Effector memory CD8-positive, alpha-beta T cell (primary cell): ENCODE measurements at places on chromosomes 1 and 21.
A peak's percentile ranks its signal among the peaks of the same experiment; 100 is the strongest.

DNA sequence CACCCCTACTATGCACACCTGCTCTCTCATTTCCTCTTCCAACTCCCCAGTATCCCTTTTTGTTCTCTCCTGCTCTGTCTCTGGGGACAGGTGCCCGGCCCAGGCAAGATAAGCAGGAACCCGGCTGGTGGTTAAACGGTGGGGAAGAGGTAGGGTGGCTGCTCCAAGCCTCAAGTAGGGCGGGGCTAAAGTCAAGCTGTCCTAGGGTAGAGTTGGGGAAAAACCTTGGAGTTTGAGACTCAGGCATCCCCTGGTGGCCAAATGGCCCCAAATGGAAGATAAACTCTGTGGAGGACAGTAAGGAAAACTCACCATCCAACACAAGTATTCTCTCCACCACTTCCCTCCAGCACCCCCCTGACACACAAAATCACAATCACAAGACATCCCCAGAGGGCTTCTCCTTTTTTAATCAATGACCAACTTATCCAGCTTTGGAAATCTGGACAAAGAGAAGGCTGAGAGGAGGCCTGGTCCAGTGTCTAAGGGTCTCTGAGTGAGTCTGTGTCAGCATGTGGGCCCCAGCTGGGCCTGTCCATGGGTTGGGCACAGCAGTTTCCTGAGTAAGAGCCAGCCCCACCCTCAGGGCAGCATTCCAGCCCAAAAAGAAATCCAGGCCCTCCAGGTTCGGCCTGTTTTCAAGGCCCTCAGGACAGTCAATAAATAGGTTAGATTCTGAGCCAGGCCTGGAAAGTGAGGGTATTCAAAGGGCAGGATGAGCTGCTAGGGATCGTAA, 9.8 kb downstream of the POMGNT1 start:
- no peak for DNase-seq

- DNase-seq = no peak
Measured at GRCh38 chr1:117843791-117844190, 85.6 kb downstream of the GDAP2 start.

DNA sequence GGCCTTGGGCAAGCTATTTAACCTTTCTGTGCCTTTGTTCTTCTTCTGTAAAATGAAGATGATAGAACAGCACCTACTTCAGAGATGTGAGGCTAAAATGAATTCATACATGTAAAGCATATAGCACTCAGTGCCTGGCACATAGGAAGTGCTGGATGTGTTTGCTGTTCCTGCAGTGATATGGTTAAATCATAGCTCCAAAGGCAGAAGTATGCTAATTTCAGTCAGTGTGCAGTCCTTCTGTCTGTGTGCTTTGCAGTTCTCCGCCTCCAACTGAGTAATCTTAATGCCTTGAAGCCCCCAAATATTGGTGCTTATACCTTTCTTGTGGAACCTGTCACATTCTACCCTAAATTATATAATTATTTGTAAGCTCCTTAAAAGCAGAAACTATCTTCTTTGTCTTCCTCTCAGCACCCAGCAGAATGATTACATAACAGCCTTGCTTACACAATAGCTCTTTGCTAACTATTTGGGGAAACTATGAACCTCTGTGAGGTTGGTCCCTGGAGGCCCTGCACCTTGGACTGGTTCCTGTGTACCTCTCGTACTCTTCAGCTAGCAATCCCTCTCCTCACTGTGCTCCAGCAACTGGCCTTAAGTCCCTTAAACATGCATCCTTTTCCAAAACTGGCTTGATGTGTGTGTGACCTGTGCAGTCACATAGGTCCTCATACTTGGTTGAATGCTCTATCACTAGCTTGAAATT, 57.0 kb upstream of the CACYBP start:
- DNase-seq = no peak

DNA sequence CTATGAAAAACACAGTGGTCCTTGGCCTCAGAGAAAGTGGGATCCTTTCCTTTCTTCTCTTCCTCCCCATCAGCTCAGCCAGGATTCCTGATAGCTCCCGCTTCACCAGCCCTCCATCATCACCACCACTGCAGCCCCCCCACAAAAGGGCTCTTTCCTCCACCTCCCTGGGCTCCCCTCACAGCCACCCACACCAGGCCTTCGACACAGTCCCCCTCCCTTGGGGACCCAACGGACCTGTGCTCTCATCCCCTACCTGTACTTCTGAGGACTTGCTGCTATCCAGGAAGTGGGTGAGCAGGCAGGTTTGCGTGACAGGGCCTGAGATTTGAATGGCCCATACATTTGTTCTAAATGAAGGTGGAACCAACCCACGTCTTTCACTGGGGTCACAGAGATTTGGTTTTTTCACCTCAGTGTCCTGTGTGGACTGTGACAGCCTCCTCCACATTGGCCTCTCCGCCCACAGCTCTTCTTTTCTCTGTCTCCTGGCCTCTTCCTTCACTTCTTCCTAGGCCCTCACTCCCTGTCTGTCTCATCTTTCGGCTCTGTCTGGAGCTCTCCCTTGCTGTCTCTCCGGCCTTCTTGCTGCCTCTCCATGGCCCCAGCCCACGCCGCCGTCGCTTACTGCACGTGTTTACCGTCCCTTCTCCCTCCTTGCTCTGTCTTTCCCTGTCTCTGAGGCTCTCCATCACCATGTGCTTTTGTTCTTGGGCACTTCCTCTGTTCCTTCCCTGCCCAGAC, 238.6 kb downstream of the FOXD2 start:
- no peak for DNase-seq

DNA sequence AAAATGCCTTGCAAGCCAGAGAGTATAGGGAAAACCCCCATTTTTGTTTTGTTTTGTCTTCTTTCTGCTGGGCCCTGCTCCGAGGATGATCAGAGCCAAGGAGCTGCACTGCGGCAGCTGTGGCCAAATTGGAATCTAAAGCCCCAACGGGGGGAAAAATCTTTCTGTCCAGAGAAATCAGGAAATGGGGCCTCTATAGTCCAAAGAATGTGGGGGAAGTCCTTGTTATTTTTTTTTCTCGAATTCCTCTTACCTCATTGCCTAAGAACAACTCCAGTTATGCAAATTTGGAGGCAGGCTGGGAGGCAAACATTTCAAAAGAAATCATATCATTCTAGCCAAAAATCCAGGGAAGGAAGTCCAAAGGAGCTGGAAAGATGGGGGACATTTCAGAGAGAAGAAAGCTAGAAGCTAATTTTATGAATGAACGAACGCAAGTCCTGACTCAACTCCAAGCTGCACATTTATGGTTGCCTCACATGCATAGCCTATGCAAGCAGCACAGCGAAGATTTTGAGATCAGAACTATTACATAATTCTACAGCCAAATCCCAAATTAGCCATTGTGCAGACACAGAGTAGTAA, 263.2 kb downstream of the KCTD3 start:
- no peak for DNase-seq

GRCh38 chr1:172252321-172252720, 168.2 kb upstream of the C1orf105 start:
- DNase-seq = no peak

GRCh38 chr1:92944901-92945747, 16.1 kb downstream of the DIPK1A start:
- DNase-seq = no peak

GRCh38 chr1:23667411-23667810, 24.2 kb upstream of the RPL11 start:
- DNase-seq = no peak

- DNase-seq = peak; percentile 39
Measured at GRCh38 chr1:223683586-223684487, 18.3 kb upstream of the CAPN8 start.

GRCh38 chr1:161915051-161915503, 108.6 kb downstream of the OLFML2B start:
- no peak for DNase-seq

DNA sequence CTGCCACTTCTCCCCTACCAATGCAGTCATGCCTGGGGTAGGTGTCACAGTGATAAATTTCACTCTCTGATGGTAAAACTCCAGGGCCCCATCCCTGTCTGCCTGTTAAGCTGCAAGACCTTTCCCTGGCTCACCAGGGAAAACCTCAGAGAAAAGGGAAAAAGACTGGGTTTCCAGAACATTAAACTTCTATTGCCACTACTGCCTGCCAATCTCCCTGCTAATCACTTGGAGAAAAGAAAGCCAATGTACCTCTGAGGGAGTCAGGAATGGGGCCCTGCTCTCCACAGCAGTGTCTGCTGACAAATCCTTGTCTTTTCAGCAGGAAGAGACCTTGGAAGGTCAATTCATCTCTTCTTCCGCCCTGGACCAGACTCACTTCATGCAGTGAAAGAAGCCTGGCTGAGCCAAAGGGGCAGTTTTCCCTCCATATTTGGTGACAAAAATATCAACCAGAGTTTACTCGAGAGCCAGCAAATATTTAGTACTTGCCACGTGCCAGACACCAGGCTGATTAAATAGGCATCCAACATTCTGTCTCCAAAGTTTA, 49.1 kb upstream of the CTTNBP2NL start:
- no peak for DNase-seq

DNA sequence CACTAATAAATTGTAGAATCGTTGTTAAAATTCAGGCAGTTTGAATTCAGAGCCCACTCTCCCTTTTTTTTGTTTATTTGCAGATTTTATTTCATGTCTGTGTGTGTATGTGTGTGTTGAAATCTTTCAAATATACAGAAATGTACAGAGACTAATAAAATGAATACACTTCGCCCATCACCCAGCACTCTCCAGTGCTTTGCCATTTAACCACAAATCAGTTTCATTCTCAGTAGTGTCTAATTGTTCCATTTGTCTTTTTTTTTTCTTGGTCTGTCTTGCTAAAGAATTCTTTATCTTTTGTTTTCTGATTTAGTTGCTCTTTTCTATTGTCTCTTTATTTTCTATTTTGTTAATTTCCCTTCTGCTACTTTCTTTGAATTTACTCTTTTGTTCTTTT, 99.7 kb downstream of the HIVEP3 start:
- no peak for DNase-seq

DNA sequence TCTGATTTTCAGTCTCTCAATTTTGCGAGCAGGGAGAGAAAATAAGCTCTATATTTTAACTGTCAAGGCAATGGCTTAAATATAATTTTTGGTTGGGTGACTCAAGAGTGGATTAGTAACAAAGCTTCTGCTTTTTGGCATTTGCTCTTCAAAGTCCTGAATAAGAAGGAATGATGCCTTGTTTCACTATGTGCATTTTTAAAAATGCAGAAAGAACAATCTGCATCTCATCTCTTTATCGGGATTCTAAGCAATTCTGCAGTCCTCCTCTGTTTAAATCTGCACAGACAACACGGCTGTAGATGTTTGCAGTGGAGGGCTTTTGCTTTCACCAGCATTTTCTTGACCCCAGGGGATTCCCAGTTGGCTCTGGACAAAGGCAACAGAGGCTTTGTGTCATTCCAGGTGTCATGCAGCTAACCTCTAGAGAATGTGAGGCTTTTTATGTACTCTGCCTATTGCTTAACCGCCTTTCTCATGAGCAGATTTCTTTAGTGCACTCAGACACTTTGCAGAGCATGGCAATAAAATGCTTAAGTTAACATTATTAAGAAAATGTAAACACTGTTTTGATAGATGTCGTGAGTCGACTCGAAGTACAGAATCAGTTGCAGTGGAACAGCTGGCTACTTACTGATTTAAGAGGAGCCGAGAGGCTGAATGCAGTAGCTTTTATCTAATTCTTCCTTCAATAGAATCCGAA, 783.2 kb upstream of the NEGR1 start:
- DNase-seq = no peak

- DNase-seq = no peak
Measured at GRCh38 chr1:233081735-233082134, 131.3 kb downstream of the NTPCR start.

DNA sequence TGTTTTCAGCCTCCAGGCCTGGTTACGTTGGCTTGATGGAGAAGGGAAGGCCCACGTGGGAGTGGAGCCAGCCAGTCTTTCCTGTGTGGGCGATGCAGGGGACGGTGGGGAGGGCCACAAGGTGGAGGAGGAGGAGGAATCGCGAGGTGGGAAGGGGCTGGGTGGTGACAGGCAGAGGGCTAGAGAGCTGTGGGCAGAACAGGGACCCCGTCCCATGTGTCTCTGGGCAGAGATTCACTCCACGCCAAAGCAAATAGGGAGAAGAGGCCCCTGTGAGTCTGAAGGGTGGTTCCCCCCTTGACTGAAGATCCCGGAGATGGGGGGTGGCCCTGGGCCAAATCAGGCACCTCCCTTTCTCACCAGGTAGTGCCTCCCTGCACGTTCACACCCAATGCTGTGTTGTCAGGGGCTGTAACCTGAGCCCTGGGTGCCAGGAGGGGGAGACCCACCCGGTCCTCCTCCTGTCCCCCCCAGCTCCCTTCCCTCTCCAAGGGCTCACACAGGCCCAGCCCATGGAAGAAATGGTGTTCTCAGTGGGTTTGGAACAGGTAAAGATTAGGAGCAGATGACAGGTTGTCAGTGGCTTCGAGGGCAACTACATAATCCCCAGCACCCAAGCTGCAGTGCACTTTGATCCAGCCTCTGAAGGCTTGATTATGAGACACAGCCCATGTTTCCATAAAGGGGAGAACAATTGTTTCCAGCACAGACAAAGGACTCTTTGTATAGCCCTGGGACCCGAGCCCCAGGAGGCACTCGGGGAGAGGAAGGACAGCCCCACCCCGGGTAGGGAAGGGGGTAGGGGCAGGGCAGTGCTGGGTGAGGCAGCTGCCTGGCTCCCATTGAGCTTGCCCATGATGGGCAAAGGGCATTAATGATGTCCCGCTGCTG, 37.7 kb upstream of the GPR37L1 start:
- no peak for DNase-seq

GRCh38 chr1:119380304-119380703, 11.7 kb downstream of the HAO2 start:
- no peak for DNase-seq

DNA sequence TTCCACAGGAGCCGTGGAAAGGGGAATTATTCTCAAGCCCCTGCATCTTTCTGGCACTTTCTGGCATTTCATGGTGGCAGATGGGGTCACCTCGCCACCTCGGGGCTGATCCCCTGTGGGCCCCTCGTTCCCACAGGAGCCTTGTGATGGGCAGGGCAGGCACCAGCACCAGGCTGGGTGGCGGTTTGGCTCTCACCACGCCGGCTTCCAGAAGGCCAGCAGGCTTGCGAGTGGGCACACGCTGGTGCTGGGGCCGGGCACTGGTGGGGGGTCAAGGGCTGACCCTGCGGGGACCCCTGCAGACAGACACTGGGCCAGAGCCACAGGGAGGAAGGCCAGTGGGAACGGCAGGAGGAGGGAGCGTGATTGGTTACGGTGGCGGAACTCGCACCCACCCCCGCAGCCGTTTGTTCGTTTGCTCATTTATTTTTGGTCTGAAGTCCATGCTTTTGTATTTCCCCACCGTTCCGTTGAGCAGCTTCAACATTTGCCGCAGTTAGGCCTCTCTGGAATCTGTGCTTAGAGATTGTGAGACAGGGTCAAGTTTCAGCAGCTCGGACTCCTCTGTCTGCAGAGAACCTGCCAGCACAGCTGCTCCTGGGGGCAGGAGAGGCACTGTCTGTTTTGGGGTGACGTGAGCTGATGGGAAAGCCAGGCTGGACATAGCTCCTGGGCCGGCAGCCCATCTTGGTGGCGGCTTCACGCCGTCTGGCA, 5.3 kb downstream of the COL18A1 start:
- DNase-seq = no peak

DNA sequence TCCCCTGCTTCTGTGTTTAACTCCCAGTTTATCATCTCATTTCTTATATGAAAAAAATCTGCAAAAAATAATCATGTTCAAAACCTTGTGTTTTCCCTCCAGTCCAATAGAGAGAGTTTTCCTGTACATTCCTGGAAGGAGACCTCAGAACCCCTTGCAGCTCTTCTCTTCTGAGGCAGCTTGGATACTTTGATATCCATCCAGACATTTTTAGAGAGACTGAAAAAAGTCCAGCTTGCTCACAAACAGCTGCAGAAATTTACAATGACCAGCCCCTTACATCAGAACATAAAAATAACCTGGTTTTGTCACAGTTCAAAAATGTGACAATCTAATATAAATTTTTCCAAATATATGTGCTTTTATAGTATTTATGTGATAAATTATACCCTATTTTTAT, 73.3 kb upstream of the C1orf115 start:
- no peak for DNase-seq

- DNase-seq = no peak
Measured at GRCh38 chr1:246001837-246002230, 505.2 kb downstream of the SMYD3 start.
